Stimulated activated CD4-positive, alpha-beta T cell treated with anti-CD3 and anti-CD28 coated beads, TNF-alpha, amount 100 ng/mL, for 48 hours (primary cell): ENCODE measurements at places on chromosomes 5 and 9.

DNA sequence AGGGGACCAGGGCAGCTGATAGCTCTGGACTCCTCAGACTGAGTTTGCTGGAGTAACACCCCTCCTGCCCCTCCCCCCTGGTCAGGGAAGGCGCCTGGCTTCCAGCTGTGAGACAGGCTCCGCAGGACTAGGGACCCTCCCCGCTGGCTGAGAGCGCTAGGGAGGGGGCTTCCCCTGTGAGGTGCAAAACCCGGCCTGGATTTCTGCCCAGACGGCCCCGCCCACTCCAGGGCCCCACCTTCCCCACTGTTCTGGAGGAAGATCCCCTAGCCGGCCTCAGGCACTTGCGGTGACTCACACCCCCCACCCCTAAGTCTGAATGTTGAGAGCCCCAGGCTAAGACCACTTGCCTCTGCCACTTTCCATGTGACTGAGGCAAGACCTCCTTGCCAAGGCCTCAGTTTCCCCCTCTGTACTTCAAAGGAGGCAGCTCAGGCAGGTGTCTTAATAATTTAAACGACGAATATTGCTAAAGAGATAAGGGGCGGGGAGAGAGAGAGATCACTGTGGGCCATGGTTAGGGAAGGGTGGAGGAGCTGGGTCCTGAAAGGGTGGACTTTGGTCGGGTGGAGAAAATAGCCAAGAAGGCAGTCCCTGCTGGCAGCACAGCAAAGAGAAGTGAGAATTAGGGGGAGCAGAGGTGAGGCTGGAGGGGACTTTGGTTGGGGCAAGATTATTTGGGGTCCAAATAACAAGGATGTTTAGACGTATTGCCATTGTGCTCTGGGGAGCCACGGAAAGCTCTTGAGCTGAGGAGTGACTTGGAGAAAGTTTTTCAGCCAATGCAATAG, 1.0 kb upstream of the DAB2IP start:
- no peak for DNase-seq

DNA sequence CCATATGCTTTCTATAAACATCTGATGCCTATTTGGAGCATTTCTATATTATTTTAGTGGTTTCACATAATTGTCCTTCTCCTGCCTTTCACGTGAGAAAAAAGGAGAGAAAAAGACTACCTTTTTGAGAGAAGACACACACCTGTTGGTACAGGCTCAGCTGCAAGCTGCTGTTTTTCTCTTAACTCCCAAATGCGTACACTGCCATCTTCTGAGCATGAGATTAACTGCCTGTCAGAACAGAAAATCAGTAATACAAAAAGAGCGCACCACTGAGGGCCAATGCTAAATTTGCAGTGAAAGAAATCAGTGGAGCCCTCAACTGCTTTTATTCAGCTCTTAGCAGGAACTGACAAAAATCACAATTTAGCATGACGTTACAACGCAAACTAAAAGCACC, 54.9 kb downstream of the WDR41 start:
- no peak for DNase-seq

- no peak for DNase-seq
These were observed 71.7 kb upstream of the COX7C start for GRCh38 chr5:86546044-86546443.

DNA sequence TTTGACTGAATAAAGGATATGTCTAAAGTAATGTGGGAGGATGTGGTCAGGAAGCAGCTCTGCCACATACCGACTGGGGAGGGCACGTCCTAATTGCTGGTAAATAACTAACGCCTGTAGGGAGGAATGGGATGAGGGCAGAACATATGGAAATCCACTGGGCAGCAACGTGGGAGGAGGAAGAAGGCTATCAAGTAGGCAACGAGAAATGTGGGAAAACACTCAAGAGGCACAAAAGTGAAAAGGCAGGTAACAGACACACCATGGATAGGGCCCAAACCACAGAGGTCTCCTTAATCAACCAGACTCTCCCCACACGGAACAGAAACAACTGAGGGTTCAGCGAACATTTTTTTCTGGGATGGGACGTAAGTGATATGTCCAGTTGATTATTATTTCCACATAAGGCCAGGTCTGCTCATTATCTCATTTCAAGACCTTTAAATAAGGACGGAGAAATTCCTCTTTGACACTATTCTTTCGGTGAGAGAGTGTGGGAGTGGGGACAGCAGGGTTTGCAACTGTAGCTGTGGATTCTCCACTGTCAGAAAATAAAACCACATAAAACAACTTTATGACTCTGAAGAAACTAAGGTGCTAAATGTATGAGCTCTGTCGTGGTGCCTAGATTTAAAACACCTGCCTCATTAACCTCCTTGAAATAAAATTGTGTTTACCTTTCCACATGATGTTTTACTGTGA, 17.0 kb downstream of the IARS1 start:
- no peak for DNase-seq

GRCh38 chr9:34332076-34332964, 3.0 kb downstream of the NUDT2 start:
- no peak for DNase-seq

- no peak for DNase-seq
These were observed 217.4 kb upstream of the ADAMTSL1 start for GRCh38 chr9:18256568-18256967.

- DNase-seq: no peak
These were observed 63.0 kb downstream of the APBA1 start for GRCh38 chr9:69609156-69609555.

DNA sequence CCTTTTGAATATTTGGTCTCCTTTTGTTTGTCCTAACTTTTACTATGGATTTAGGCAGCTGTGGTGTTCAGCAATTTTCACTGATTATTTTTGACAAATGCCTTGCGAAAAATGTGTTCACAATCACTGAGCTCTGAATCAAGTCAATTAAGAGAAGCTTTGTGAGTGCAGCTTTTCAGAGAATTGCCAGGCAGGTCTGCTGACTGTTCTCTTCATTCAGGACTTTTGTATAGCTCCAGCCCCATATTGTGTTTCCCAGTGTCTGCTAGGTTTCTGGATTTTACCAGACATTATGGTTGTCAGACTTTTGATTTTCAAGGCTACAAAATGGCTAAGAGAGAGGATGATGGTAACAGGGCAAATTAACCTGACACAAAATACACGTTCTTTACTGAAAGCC, 1055.9 kb downstream of the CDH18 start:
- DNase-seq: no peak

GRCh38 chr5:37448941-37449340, 69.8 kb downstream of the WDR70 start:
- DNase-seq: no peak

DNA sequence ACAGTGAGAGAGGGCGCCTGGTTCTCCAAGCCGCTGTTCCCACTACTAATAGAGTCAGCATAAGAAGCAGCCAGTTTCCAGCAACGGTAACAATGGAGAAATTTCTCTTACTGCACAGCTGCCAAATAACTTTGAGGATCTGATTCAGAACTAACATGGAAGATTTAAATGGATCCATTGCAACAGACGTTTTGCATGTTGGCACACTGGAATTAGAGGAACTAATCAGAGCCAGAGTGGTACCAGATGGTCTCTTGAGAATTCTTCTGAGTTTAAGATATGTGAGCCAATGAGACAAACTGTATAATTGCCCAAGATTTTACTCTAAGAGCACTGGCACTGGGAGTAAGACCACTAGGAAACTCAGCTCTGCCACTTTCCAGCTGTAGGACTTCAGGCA, 186.5 kb downstream of the EFNA5 start:
- no peak for DNase-seq

DNA sequence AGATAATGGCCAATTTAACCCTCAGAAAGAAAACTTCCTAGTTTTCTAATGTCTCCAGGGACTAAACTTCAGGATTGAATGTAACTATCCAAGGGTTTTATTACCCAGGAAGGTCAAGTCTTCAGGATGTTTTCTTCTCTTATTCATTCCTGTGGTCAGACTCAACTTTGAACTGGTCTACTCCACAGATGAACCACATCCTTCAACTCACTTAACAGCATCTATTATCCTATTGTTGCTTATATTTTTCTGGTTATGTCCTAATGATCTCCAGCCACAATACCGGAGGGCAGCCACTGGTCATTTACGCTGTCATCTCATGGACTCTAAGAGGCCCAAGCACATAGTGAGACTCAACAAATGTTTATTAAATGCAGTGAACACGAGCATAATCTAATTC, 47.2 kb upstream of the LIFR start:
- no peak for DNase-seq
